ENCODE measurements at places on chromosomes 4 and X. TPM values are rescaled to one million over a fixed set of nuclear protein-coding genes. Genes with fewer than 3 reads are reported as not detected.

Gene TBC1D9
- 57.1 TPM for total RNA-seq

Gene DEFB131A
- not detected for total RNA-seq

Gene DGAT2L6
- not detected for total RNA-seq

Gene PRRG1
- total RNA-seq, result 16.3 TPM

Gene SMIM10L2A
- 0.44 TPM for total RNA-seq

Gene USP51
- 0.94 TPM for total RNA-seq

Gene ODAPH
- not detected for total RNA-seq

Gene OTUD6A
- total RNA-seq, result not detected

Gene EGF
- total RNA-seq, result not detected

Gene CT83
- not detected for total RNA-seq

Gene ZNF157
- not detected for total RNA-seq

Gene TGIF2LX
- total RNA-seq, result not detected

Gene TBC1D8B
- 4.4 TPM for total RNA-seq

Gene G6PD
- 37.2 TPM for total RNA-seq

Gene NUDT11
- 2.0 TPM for total RNA-seq

Gene DIPK2B
- 130 TPM for total RNA-seq

Gene KLB
- 50.3 TPM for total RNA-seq

Gene CTAG2
- total RNA-seq, result not detected

Gene TIGD4
- not detected for total RNA-seq

Gene SCML2
- total RNA-seq, result 1.1 TPM

Gene CCDC110
- total RNA-seq, result 0.22 TPM

Gene NSD2
- total RNA-seq, result 28.2 TPM

Gene FGF2
- 45.6 TPM for total RNA-seq

Gene APBB2
- total RNA-seq, result 55.6 TPM

Gene PF4V1
- total RNA-seq, result not detected

Gene SCD5
- 7.7 TPM for total RNA-seq

Gene NLGN3
- total RNA-seq, result 0.22 TPM

Gene TRIM60
- total RNA-seq, result not detected

Gene SLIT2
- total RNA-seq, result 8.3 TPM

Gene ZMAT1
- total RNA-seq, result 12.6 TPM

Gene PAGE5
- not detected for total RNA-seq

Gene RBPJ
- total RNA-seq, result 214 TPM

Gene MEPE
- total RNA-seq, result not detected

Gene ZNF718
- total RNA-seq, result 6.4 TPM

Gene HERC6
- total RNA-seq, result 4.6 TPM

Gene CLCN5
- 5.1 TPM for total RNA-seq
